Activated CD4-positive, alpha-beta T cell treated with anti-CD3 and anti-CD28 coated beads, Interleukin-2, amount 50 U/mL, for 24 hours (primary cell): ENCODE measurements at places on chromosomes 11 and 22.

DNA sequence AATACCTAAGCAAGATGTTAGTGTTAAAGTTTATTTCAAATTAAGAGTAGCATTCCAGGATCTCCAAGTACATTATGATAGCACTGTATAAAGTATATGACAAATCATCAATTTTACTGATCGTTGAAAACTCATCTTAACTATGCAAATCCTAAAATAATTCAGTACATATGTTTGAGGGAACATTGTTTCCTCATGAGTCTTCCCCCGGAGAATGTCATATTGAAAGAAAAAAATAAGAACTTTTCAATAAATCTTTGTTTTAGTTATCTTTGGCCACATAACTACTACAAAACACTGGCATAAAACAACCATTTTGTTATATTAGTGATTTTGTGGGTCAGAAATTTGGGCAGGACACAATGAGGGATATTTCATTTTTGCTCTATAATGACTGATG is 135.4 kb downstream of the METTL15 start:
- no peak for DNase-seq

DNA sequence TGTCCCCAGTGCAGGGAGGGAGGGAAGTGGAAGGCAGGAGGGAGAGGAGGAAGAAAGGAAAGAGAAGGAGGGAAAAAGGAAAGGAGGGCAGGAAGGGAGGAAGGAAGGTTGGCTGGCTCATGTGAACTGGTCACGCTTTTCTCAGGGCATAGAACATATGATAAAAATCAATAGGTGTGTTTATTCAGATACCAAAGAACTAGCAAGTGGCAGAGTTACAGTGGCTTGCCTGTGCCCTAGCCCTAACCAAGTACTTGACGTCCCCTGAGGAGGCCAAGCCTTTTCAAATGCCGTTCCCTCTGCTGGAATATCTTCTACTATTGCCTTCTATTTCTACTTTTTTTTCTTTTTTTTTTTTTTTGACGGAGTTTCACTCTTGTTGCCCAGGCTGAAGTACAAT is 33.5 kb downstream of the CHRDL2 start:
- DNase-seq, result no peak

GRCh38 chr11:18844753-18845367 is 53.3 kb upstream of the PTPN5 start:
- DNase-seq, result no peak

DNA sequence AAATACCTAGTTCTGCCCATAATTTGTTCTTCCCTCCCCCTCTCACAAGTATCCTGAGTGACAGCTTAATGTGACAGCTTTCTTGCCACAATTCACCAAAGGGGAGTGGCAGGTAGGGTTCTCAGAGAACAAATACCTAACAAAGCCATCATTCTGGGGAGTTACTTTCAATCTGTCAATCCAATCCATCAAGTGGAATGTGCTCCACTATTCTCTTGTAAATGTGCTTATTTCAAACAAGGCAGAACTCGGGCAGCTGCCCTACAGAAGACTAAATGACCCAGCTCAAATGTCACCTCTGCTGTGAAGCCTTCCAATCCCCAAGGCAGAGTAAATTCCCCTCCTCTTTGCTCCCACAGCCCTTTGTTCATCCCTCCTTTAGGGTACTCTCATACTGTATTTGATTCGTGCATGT is 27.8 kb downstream of the LGR4 start:
- DNase-seq, result no peak

DNA sequence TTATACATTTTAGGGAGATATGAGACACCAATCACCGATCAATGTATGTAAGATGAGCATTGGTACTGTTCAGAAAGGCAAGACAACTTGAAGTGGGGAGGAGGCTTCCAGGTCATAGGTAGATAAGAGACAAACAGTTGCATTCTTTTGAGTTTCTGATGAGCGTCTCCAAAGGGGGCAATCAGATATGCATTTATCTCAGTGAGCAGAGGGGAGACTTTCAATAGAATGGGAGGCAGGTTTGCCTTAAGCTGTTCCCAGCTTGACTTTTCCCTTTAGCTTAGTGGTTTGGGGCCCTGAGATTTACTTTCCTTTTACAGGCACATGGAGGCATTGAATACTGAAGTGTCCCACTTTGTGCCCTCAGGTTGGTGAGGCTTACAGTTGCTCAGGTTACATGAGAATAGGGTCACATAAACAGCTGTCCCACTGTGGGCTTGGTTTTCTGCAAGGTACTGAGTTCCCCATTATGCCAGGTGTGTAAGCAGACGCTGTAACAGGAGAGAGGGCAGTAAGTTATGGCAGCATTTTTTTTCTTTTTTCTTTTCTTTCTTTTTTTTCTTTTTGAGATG is 129.8 kb upstream of the SERPIND1 start:
- no peak for DNase-seq

- DNase-seq, result no peak
Measured at GRCh38 chr22:35521358-35522224, 19.0 kb upstream of the RASD2 start.

DNA sequence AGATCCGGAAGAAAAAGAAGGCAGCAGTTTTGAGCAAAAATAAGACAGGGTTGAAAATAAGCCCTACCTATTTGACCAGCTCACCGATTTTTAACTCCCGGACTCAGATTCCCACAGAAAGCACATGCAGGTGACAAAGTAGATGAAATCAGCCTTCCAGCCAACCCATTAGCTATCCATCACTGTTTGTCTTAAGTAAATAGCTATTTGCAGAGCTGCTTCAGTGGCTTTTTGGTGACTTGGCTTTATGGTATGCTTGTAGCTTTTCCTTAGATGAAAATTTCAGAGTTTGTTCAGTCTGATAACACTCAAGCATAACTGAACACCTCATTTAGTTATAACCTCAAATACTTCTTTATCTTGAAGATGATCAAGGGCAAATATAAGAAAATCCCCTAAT is 192.6 kb downstream of the HIPK3 start:
- DNase-seq, result no peak

GRCh38 chr11:10492084-10492483 is 37.0 kb downstream of the AMPD3 start:
- DNase-seq, result no peak

DNA sequence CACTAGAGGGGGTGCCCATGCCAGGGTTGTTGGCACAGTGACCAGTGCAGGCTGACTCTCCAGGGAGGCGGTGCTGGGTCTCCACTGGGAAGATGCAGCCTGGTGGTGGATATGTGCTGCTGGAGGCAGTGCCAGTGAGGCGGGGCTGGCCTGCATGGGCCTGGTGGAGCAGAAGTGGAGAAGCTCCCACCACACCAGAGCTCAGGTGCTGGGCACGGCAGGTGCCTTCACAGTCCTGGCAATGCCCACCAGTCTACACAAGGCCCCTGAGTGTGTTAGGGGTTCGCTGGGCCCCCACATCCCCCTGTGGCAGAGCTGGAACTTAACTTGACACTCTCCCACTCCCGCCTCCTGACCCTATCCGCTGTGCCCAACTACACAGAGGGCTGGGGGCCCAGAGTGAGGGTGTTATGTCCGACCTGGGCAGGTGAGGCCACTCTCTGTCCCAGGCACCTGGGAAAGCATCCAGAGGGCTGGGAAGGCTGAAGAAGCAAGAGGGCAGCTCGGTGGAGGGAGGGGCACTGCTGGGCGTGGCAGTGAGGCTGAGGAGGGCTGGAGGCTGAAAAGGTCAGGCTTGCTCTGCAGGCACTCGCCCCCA is 102.4 kb upstream of the B3GAT1 start:
- no peak for DNase-seq

DNA sequence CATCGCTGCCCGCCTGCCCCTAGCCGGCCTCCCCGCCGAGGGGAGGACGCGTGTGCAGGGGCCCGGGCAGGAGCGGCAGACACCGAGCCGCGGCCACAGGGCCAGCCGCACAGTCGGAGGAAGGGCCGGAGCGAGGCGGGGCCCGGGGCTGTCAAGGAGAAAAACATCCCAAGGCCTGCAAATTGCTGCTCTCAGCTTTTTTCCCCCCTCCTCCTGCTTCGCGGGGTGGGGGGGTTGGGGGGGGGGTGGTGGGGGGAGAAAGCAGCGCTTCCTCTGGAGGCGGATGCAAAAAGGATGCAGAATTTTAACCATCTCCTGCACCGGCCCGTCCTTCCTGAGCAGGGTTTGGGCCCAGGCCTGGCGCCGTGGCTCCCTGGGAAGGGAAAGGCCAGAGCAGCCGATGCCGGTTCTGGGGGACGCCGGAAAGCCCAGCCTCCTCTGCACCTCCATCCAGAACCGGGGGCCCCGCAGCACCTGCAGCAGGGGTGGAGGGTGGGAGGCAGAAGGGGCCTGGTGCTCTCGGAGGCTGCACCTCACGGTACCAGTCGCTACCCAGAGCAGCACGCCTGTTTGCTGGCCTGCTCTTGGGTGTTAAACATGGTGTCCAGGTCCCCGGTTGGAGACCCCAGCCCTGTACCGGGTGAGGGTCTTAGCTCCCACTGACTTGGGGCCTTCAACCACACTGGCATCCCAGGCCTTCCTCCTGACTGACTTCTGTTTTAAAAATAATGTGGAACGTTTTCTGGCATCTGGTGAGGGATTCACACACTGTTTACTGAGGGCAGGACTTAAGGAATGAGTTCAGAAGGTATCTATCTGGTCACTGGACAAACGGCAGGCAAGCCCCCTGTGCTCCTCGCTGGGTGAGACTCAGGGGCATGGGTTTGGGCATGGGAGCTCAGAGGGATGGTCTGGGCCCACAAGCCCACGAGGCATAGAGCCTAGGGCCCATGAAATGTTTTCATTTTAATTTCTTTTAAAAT is 77.4 kb upstream of the WNT7B start:
- no peak for DNase-seq

DNA sequence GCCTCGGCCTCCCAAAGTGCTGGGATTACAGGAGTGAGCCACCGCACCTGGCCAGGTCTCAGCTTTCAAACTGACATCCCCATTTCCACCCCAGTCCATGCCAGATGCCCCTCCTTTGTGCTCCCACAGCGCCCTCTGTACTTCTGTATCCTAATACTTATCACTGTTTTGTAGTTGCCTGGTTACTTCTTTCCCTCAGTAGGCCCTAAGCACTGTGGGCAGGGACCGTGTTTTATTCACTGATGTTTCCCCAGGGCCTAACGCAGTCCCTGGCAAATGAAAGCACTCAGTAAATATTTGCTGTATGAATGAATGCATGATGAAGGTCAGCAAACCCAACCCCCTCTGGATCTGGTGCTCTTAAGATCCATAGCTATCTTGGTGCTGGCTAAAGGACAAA is 2.2 kb upstream of the TRIM3 start:
- no peak for DNase-seq

GRCh38 chr11:75174781-75175370 is 24.0 kb downstream of the SLCO2B1 start:
- no peak for DNase-seq

GRCh38 chr11:106021967-106022794 is at the start of gene MSANTD4:
Gene MSANTD4, minus strand, starts transcription at chr11:106022240. Its CDS starts 11,323 bp downstream, at chr11:106010917.
- peak; percentile 96 for DNase-seq

- no peak for DNase-seq
Measured at GRCh38 chr11:47570651-47571356, 5.4 kb downstream of the PTPMT1 start.

DNA sequence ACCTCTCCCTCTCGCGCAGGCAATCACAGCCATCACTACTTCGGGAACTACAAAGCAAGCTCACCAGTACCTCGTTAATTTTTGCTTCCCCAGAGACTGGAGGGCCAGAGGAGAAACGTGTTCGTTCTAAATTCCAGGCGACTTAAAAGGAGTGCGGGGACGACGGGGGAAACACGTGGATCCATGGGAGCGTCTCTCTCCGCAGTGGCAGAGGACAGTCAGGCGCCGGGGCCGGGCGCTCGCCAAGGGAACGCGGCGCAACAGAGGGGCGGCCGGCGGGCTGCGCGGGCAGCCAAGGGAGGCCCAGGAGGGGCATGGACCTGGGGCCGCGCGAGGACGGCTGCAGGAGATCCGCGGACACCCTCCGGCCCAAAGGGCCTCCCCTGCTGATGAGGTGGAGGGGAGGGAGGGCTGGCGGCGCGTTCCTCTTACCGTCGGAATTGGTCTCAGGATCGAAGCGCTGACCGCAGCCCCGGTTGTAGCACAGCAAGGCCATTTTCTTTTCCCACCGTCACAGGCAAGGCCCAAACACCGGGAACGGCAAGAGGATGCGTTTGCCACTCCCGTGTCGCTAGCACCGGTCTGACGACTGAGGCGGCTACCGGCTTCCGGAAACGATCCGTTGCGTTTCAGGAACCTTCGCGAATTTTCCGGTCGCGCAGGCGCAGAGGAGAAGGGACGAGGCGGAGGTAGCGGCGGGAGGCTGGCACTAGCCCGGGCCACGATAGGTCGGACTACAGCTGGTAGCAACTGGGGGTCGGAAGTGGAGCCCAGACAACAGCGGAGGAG is at the start of gene CHORDC1:
Gene CHORDC1 (minus strand): TSS at position 591 of the 789 bp plus-strand sequence. CDS start 95 bp downstream, at position 496.
- DNase-seq, result peak; percentile 89

DNA sequence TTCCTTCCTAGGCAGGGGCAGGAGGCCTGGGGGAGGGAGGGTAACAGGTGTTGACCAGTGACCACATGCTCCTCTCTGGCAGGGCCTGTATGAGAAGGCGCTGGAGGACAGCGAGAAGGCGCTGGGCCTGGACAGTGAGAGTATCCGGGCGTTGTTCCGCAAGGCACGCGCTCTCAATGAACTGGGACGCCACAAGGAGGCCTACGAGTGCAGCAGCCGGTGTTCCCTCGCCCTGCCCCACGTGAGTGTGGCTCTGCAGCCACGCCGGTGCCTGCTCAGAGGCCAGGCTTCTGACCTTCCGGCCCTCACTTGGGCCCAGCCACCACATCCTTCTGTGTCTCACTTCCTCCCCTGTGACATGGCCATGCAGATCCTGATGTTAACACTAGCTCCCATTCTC is 25.8 kb downstream of the ZC3H7B start:
- DNase-seq, result no peak

- DNase-seq, result no peak
Measured at GRCh38 chr22:29719899-29720645, at the start of gene CABP7. Gene CABP7, plus strand, starts transcription at chr22:29720003. Its CDS starts 422 bp downstream, at chr22:29720425.

DNA sequence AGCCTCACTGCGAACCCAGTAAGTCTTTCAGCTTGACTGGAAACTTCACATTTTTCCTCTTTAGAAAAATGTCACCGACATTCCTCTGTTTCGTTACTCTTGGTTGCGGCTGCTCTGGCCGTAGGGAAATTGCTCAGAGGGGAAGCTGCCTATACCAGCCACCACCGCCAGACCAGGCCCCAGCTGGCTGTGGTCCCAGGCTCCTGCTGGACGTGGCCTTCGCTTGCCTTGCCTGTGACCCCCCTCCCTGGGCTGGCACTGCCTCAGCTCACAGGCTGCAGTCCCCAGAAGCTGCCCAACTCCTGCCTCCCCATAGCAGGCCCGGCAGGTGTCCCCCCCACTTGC is 197.8 kb downstream of the MN1 start:
- DNase-seq, result no peak

- no peak for DNase-seq
Measured at GRCh38 chr11:63873311-63873710, 34.4 kb downstream of the MARK2 start.

DNA sequence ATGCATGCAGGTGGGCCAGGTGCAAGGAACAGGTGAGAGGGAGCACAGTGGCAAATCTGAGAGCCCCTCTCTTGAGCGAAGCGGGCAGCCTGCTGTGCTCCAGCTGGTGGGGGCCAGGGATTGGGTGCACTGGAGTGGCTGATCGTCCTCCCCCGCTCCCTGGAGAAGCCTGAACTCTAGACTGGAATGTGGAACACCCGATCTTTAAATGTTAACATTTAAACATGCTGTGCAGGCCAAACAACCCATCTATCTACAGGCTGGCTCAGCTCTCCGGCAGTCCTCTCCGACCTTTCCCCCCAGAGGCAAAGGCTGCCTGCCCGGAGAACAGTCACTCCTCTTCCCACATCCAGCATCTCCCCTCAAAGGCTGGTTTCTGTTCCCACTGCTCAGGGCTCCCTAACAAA is 5.1 kb downstream of the MRGPRF start:
- no peak for DNase-seq

GRCh38 chr11:46876471-46876870 is 30.4 kb upstream of the CKAP5 start:
- DNase-seq, result no peak
